ENCODE measurements at places on chromosomes 7 and 10.

- DNase-seq = no peak
These were observed 40.2 kb downstream of the ANKRD61 start for GRCh38 chr7:6071406-6071805.

- DNase-seq = no peak
These were observed 43.9 kb upstream of the PDCD4 start for GRCh38 chr10:110827875-110828274.

DNA sequence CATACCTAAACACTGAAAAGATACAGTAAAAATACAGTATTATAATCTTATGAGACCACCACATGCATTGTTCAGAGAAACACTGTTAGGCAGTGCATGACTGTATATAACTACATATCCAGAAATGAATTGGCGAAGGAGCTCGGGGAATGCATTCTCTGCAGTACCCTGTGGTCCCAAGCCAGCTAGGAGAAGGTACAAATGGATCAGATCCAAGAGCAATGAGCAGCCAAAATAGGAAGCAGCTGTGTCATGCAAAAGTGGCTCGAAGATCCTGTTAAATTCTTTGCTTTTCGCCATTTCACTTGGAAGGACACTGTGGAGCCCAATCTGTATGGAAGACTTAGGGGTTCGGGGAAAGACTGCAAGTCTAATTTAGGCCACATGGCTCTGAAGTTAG lies 334.8 kb downstream of the TNS3 start:
- DNase-seq = no peak

- DNase-seq = no peak
These were observed 19.4 kb downstream of the HIPK2 start for GRCh38 chr7:139758388-139758787.

DNA sequence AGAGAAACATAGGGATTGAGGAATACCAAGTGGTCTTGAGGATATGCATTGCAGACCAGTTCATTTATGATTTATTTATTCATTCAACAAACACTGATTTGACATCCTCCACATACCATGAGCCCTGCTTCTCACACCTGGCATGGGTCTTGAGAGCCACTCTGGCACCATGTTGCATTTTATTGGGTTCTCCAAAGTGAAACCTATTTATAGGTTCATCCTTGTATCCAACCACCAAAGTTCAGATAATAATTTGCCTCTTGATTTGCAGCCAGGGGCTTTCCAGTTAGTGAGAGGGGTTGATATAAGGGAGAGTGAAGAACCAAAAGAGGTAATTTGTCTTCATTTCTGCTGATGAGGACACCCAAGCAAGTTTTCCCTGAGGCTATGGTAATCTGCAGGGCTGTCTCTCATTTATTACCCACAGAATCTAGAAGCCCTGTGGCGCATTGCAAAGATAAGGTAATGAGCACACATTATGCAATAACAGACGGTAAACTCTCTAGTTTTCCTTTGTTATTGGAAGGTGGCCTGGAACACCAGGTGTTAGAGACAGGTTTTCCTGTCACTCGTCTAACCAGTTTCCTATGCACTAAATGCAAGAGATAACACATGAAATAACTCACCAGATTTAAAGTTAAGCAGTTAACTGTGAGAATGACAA lies 28.8 kb upstream of the ICA1 start:
- DNase-seq = no peak

GRCh38 chr10:126243971-126244370 lies 144.3 kb downstream of the ADAM12 start:
- peak; percentile 96 for DNase-seq

- DNase-seq = peak; percentile 27
These were observed 8.9 kb upstream of the MAGI2 start for GRCh38 chr7:79462390-79462789.

DNA sequence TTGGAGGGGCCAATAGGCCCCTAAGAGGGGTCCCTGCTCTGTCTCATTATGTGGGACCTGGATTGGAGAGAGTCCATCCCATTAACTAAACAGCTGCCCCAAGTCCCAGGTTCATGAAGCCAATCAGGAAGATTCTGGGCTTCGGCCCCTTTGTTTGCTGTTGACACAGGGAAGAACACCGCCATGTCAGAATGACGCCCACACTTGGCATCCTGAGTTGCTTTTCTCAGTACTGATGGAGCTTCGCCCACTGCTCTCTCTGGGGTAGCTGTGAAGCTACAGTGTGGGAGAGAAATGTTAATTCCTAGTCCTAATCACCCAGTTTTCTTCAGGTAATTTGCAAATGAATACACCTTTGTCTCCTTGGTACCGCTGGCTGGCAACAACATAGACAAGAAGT lies 264.7 kb downstream of the GLRX3 start:
- no peak for DNase-seq

DNA sequence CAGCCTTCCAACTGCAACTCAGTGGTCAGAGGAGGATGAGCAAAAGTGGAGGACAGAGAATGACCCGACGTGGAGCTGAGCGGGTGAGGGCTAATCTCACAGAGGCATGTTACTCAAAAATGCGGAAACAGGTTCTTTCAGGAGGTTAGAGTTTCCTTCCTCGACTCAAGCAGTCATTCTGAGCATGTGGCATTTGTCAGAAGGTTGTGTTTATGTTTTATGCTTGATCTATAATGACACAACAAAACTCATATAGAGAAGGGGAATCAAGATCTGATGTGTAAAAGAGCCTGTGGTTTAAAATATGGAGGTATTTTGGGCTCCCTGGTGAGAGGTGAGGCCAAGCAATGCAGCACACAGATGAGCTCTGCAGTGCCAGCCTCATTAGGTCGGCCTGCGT lies 311.4 kb downstream of the ADARB2 start:
- DNase-seq = peak; percentile 5

- DNase-seq = no peak
These were observed 84.0 kb downstream of the ANLN start for GRCh38 chr7:36473454-36474282.

DNA sequence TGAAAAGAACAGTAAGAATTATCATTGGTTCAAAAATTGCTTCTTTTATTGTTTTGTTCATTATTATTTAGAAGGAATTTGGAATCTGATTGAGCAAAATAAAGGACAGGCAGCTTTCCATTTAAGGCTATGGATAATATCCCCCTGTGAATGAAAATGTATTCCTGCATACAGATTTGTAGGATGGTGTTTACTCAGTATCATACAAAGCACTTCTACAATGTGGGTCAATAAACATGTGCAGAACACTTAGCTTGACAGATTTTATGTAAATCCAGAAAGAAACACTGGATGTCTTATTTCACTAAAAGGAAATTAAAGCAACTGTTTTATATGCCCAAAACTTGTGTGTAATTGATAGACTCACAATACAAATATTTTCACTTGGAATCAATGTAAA lies 189.7 kb downstream of the THSD7A start:
- DNase-seq = no peak

DNA sequence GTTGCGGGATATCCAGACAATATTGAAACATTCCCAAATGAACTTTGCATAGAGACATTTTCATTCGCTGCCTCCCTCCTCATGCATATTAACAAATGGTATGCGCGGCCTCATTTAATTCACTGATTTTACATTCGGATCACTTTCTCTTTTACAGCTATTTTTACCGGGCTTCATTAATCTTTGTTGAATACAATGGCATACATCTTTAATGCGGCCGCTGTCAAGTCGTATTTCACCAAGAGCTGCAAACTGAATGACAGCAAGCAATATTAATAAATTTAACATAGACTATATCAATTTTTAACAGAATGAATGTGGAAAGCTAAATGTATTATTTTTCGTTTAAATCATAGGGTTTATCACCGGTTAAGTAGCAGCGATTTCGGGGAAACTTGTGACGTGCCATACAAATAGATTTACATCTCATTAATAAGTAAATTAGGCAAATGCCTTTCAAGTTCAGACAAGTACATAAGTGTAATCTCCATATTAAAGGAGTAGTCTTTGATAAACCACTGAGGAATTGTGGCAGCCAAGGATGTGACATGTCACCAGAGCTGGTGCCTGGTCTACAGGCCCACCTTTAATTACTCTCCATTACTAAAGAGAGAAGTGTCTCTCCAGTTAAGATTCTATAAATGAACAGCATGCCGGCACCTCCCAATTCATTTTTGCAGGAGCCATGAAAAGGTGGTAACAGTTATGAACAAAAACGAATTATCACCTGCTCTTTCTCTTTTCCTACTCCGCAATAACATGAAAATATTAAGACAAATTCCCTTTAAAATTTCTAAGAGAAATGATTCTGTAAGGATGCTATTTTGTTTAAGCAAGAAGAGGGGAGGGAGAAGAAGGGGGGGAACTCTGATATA lies 568.9 kb upstream of the MKI67 start:
- DNase-seq = no peak

DNA sequence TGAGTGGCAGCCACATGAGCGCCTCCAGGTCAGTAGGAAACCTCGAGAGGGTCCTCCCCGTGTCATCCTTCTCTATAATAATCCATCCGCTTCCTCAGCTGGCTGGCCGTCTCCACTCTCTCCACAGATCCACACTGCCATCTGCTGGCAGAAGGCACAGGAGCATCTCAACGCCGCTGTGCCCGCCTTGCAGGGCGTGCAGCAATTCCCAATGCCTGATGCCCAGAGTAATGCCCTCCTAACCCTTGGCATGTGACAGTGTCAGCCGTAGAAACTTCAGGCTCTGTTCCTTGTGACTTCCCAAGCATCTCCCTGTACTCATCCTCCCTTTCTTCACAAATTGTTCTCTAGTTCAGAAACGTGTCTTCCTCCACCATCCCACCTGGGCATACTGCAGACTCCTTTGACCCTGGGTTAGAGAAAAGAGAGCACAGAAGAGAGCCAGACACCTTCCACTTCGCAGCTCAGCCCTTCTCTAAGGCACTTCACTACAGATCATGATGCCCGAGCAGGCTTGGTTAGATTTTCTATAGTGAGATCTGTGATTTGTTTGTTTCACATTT lies 70.8 kb downstream of the XPNPEP1 start:
- DNase-seq = peak; percentile 81

- peak; percentile 67 for DNase-seq
These were observed 12.7 kb downstream of the FAM241B start for GRCh38 chr10:69642747-69643146.

- no peak for DNase-seq
These were observed 129.8 kb downstream of the BUB3 start for GRCh38 chr10:123284022-123284421.

- no peak for DNase-seq
These were observed 52.9 kb upstream of the SHH start for GRCh38 chr7:155864991-155865690.

GRCh38 chr10:17144032-17144431 lies 14.4 kb upstream of the CUBN start:
- DNase-seq = no peak

- no peak for DNase-seq
These were observed 68.4 kb downstream of the CREB3L2 start for GRCh38 chr7:137933270-137934017.

DNA sequence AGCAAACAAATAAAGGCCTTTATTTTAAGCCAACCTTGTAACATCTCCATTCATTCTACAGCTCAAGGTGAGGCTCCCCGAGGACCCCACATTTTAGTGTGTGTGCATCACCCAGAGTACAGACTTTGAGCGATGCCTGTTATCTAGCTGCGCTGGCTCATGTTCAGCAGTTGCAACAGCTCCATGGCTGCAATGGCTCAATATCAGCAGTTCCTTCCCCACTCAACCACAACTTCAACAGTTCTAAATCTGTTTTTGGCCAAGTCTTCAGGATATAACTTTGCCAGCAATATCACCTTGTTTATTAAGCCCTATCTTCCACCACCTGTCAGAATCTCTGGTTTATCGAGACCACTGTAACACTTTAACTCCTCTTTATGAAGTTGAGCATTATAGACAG lies 95.8 kb downstream of the WNT2 start:
- no peak for DNase-seq

DNA sequence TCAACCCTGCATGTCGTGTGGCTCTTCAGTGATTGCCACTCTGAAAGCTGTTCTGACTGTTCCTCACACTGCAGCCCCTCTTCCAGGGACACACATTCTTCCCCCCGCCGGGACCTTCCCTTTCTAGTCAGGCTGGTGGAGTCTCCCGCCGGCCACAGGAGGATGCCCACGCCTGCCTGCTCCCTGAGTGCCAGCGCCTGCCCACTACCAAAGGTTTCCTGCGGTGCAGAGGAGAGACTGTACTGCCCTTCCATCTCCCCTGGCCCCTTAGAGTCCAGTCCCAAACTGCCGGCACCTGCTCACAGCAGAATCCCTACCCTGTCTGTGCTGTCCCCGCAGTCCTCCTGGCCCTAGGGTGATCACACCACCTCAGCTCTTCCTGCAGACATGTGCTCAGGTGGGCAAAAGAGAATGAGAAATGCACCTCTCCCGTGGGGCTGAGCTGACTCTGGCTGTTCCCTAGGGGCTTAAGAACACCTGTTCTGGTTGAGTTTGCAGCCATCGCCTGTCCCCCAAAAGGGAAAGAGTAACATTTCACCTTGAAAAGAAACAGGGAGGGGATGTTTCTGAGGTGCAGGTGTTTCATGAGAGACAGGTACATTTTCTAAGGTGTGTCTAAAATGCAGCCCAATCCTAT lies 1.4 kb downstream of the PODXL start:
- DNase-seq = peak; percentile 71

DNA sequence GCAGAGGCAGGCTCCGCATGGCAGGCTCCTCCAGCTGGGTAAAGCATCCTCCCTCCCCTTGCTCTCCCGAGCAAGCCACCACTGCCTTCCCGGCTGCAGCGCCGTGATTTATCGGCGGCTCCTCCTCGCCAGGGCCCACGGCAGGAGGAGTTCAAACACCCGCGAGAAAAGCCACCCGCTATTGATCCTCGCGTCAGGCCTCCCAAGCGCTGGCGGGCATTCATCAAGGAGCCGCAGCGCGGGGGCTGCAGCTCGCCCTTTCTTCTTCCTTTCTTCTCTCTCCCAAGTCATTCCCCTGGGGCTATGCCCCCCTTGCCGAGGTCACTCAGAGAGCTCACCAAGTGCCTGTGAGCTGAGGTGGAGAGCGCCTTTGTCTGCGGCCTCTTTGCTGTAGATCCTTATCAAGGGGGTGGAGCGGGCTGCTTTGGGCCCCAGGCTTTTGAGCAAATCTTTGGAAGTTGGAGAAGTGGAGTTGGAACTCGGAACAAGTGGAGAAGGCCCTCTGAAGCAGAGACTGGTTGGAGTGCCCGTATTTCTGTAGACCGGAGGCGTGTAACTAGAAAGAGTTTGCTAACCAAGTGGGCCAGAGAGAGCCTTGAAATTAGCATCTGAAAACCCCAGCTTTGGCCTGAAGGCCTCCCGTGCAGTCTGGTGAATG lies 107.2 kb upstream of the PPIF start:
- DNase-seq = no peak

DNA sequence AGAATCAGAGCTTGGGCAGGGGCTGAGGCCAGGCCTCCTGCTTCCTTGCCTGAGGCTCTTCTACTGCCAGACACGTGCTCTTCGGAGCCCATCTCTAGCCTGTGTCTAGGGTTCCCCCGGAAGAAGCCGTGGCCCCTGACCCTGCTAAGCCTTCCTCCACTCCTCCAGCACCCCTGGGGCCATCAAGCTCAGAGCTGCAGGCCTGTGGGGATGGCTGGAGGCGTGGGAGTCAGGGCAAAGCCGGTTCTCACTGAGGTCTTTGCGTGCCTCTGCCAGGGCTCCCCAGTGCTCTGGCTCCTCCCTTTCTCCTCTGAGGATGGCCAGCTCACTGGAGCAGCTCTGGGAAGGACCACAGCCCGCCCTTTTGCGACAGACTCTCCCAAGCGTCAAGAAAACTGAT lies 34.4 kb downstream of the GHRHR start:
- no peak for DNase-seq

All from osteoblast (primary cell).